Iris pigment epithelial cell (primary cell): ENCODE measurements at places on chromosomes 5 and 9.

GRCh38 chr5:129387944-129388343, 72.2 kb upstream of the ADAMTS19 start:
- no peak for DNase-seq

GRCh38 chr5:69312459-69313160, 20.0 kb downstream of the CCDC125 start:
- DNase-seq, result no peak

DNA sequence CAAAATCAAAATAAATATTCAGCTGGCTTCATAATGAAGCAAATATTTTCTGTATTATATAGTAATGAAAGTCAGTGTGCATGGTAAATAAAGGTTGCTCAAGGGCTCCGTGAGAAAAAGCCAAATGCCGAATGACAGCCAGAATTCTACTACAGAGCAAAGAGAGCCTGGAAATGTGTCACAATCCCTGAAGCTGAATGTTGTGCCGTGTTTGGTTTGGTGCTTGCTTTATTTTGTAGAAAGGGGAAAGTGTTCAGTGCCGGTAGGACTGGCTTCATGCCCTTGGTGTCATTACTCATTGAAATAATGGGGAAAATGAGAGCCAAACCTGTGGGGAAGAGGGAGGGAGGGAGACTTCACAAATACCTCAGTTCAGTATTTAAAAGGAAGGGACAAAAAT, 26.8 kb upstream of the ADAMTSL1 start:
- no peak for DNase-seq

DNA sequence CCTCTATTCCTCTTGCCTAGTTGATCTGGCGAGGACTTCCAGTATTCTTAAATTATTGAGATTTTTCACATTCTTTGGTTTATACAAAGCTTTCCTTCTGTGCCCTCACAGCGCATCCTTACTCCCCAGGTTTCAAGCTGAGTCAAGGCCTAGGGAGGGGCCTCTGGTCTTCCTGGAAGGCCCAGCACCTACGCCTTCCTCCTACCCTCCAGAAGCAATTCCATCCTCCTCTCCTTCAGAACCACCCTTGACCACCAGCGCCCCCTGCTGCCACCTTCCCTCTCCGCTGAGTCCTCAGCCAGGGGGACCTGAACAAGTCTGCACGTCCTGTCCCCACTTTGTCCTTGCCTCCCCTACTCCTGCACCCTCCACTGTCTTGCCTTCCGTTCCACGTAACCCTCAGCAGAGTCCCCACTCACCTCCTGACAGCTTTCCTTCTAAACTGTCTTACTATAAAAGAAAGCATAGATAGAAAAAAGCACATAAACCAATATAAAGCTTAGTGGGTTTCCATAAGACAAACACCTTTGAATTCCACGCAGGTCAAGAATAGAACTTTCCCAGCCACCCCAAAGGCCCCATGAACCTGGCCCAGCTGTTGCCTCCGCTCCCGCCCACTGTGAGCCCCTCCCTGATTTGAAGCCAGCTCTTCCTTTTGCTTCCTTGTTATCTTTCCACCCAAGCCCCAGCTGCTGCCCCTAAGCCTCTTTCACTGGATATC, 63.0 kb upstream of the CTSL start:
- DNase-seq, result peak; percentile 84

DNA sequence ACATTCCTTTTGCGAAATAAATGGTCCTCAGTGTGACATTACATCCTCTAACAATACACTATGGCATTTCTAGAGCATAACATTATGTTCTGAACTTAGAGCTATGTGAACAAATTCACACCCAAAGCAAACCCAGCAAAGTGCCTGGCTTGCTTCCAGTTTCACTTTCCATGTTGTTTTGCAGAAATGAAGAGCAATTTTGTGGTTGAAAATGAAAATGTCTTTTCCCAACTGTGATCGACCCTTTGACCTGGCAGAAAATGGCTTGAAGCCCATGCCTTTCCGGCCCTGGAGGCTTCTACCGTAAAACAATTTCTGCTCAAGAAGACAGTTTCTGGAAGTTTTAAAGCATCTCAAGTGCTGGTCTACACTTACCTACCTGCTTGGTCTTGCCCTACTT, 344.7 kb upstream of the RGMB start:
- peak; percentile 97 for DNase-seq

- peak; percentile 73 for DNase-seq
Measured at GRCh38 chr9:26261503-26262330, 583.5 kb upstream of the TUSC1 start.

GRCh38 chr5:89851911-89852310, 557.6 kb downstream of the CETN3 start:
- DNase-seq, result no peak

DNA sequence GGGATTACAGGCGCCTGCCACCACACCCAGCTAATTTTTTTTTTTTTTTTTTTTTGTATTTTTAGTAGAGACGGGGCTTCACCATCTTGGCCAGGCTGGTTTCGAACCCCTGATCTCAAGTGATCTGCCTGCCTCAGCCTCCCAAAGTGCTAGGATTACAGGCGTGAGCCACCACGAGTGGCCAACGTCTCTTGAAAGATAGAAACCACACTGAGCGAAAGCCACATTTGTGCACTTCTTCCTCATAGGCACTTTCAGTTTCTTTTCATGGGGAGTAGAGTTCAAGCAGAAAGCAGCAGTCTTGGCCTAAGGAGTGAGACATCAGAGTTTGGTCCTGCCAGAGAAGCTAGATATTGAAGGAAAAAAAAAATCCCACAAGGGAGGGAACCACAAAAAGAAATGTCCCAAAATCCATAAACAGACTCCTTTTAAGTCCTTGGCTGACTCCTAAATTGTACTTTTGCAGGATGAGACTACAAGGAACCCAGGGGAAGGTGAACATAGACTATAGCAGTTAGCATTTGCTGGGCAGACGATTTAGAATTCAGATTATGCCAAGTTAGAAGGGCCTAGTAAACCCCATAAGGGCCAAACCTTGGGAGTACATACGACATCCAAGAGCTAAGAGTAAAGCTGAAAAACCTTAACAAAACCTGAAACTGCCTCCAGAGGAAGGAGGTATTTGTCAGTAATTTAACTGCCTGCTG, 43.9 kb upstream of the GLIPR2 start:
- peak; percentile 41 for DNase-seq
